ENCODE measurements at places on chromosomes 2 and 18. TPM values are rescaled to one million over a fixed set of nuclear protein-coding genes. Genes with fewer than 3 reads are reported as not detected.

DNA sequence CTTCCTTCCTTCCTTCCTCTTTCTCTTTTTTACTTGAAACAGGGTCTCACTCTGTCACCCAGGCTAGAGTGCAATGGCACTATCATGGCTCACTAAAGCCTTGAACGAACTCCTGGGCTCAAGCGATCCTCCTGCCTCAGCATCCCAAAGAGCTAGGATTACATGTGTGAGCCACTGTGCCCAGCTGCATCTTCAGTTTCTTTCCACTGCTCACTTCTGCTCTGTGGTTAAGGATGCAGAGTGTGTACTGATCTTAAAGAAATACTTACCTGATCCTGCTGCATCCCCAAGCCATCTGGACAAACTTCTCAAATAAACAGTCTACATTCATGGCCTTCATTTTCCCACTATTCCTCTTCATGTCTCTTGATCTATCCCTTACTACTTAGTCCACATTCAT, 13.0 kb downstream of the DPP4 start:
- H3K27ac ChIP-seq: no peak overlapping the region
- no peaks in the 10 kb centered on the region for H3K4me1 ChIP-seq
- H3K27me3 ChIP-seq: no peaks in the 10 kb centered on the region
- H3K4me3 ChIP-seq: no peak overlapping the region

Gene ABCB11
- 0.11 TPM for total RNA-seq

DNA sequence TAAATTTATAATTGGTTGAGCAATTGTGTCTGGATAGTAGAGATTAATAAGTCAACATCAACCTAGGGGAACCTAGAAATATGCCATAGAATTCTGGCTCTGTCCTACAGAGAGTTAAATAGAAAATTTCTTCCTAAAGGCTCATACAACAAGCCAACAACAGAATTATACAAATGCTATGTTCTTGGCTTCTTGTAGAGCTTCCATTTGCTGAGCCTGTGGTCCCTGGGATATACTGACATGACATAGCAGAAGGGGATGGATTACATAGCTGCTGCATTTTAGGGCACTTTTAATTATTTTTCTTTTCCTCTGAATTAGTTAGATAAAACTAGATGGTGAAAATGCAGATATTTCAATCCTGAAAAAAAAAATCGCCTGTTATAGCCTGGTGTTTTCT, 95.5 kb upstream of the ST6GAL2 start:
- no peaks in the 10 kb centered on the region for H3K4me1 ChIP-seq
- H3K27me3 ChIP-seq: no peaks in the 10 kb centered on the region
- no peak overlapping the region for H3K27ac ChIP-seq
- DNase-seq: no peak
- H3K36me3 ChIP-seq: no peaks in the 10 kb centered on the region

GRCh38 chr18:60585670-60586069, 213.1 kb upstream of the MC4R start:
- H3K4me1 ChIP-seq: no peaks in the 10 kb centered on the region
- no peak overlapping the region for H3K4me3 ChIP-seq
- no peaks in the 10 kb centered on the region for H3K36me3 ChIP-seq
- DNase-seq: no peak
- no peaks in the 10 kb centered on the region for H3K27me3 ChIP-seq

GRCh38 chr2:55120634-55121359, 70.5 kb upstream of the RTN4 start:
- H3K27ac ChIP-seq: no peak overlapping the region
- H3K27me3 ChIP-seq: no peaks in the 10 kb centered on the region
- H3K4me3 ChIP-seq: no peak overlapping the region
- H3K36me3 ChIP-seq: no peaks in the 10 kb centered on the region
- DNase-seq: peak; percentile 24

GRCh38 chr2:10273215-10274175, 29.2 kb upstream of the HPCAL1 start:
- H3K36me3 ChIP-seq: no peaks in the 10 kb centered on the region
- H3K27ac ChIP-seq: no peak overlapping the region
- H3K4me1 ChIP-seq: peaks cover 7% of the 10 kb centered on the region

GRCh38 chr2:228699400-228699799, 517.9 kb upstream of the SPHKAP start:
- no peak overlapping the region for H3K27ac ChIP-seq
- H3K4me3 ChIP-seq: no peak overlapping the region
- H3K36me3 ChIP-seq: no peaks in the 10 kb centered on the region
- no peaks in the 10 kb centered on the region for H3K4me1 ChIP-seq
- no peak for DNase-seq
- no peaks in the 10 kb centered on the region for H3K27me3 ChIP-seq

Data from thyroid gland (tissue), 4 donors.